ENCODE measurements at places on chromosomes 13 and 19.

- no peak for DNase-seq
These were observed 6.6 kb downstream of the NDUFB7 start for GRCh38 chr19:14565298-14565679.

DNA sequence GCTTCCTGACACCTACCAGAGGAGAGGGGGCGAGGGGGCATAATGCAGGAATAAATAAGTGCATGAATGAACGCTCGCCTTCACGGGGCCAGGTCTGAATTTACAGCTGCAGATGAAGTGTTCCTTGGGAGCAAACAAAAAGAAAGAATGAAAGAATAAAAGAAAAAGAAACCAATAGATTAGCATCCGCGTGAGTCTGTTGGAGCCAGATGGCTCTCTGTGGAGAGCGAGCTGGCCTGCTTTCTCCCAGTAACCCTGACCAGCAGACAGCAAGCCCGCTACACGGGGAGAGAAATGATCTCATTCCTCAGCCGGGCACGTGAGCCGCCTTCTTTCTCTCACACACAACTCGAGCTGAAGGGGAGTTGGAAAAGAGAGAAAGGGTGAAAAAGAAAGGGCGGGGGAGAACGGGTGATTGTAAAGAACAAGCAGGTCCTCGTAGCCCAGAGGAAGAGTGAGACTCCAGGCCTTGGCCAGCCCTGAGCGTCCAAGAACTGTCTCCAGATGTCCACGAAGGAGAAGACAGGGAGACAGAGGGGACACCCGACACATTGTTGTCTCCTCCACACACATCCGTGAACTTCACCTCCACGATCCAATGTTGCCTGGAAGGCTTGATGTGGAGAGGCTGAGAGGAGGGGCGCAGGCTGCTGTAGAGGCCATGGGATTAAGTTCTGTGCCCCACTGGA is 81.4 kb downstream of the RNASEH2B start:
- no peak for DNase-seq

- DNase-seq: no peak
These were observed 32.5 kb downstream of the CCDC70 start for GRCh38 chr13:51894239-51894638.

DNA sequence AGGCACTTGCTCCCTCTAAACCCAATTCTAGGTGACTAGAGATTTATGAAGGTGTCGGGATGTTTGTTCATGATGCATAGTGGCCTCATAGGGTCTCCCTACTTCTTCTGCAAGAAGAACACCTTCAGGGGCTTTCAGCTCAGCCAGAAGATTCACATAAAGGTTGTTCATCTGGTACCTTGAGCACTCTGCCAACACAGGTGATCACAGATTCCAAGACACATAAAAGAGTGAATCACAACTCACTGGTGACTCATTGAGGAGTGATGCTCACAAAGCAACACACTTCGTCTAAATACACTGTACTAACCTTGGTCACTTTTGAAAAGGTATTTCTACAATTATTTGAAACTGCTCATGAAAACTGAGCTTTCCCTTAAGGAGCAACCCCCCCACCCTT is 6.8 kb upstream of the ZNF324 start:
- DNase-seq: no peak

DNA sequence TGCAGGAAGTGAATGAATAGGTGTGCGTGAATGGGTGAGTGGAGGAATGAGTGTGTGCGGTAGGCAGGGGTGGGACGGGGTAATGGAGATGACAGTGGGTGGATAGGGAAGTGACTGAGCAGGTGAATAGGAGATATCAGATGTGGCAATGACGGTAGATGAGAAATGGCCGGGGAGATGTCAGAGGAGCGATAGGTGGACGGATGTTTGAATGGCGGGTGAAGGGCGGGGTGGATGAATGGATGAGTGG is 1.5 kb downstream of the TTC9B start:
- DNase-seq: no peak

DNA sequence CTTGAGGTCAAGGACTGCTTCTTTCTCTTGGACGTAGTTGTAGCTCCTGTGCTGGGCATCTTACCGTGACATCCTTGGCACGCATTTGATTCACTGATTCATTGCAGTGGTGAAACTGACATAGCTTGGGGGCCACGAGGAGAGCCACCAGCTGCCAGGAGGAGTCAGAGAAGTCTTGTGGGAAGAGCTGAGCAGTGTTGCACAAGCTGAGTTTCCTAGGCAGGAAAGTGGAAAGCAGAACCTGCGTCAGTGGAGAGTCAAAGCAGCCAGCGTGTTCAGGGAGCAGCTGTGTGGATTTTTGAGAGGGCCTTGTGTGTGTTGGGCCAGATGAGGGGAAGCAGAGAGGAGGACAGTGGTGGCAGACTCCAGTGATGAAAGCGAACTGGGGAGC is 5.3 kb upstream of the GPR183 start:
- DNase-seq: no peak

- DNase-seq: peak; percentile 63
These were observed 638.2 kb upstream of the SPRY2 start for GRCh38 chr13:80979035-80979641.

DNA sequence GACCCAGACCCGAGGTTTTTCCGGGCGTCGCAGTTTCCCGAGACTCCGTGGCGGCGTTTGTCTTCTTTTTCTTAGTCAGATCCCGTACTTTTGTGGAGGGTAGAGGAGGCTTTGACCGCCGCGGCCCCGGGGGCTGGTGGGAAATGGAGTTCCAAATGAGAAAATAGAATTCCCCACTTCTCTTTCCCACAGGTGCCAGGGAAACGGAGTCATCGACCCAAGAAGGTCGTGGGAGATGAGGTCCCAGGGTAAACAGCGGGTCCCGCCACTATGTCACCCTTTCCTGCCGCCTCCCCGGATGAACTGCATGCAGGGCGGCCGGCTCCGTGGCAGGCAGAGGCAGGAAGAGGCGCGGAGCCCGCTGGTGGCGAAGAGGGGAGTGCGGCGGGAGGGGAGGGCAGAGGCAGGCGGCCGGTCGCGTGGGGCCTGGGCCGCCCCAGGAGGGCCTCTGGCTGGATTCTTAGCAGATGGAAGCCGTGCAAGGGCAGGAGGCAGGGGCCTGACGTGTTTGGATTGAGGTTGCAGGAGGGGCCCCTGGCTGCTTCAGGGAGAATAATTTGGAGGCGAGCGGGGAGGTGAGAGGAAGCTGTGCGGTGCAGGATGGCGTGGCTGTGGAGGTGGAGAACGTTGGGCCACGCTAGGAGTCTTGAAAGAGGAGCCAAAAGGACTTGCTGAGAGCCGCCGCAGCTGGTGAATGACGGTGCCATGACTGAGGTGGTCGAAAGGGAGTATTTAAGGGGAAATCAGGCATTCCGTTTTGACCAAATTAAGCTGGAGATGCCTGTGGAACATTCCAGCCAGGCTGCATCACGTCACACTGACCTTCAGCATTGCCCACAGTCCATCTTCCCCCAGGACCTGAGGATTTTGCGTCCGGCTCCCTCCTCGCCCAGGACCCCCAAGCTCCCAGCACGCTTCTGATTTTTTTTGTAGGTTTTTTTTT is 11.7 kb downstream of the CYTH2 start:
- peak; percentile 70 for DNase-seq

DNA sequence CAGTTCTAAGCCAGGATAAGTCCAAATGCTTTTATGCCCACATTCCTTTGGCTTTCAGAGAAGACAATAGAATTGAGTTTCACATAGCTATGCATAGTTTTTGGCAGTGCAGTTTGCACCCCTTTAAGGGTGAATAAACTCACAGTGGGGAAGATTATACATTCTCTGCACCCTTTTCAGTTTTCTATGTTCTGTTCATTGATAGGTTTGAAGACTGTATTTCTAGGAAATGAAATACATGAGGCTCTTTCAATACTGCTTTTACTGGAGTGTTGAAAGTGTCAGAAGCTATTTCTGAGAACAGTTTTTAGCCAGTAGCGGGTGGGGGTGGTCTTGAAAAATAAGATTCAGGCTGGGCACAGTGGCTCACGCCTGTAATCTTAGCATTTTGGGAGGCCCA is 46.2 kb downstream of the IPO5 start:
- DNase-seq: no peak

DNA sequence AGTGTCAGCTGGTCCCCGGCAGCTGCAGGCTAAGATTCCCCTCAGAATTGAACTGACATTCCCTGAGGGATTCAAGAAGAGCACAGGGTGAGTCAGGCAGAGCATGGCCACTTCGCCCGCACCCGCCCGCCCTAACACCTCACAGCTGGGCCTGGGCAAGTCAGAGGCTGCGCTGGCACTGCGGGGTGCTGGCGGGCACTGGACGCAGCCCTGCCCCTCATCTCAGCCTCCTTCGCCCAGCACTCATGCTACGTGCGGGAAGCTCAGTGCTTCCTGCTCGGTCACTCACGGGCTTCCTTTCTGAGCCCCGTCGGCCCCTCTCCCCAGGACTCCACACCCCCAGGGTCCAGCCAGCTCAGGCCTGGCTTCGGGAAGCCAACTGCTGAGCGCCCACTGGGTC is 56.9 kb downstream of the MLLT1 start:
- DNase-seq: no peak

DNA sequence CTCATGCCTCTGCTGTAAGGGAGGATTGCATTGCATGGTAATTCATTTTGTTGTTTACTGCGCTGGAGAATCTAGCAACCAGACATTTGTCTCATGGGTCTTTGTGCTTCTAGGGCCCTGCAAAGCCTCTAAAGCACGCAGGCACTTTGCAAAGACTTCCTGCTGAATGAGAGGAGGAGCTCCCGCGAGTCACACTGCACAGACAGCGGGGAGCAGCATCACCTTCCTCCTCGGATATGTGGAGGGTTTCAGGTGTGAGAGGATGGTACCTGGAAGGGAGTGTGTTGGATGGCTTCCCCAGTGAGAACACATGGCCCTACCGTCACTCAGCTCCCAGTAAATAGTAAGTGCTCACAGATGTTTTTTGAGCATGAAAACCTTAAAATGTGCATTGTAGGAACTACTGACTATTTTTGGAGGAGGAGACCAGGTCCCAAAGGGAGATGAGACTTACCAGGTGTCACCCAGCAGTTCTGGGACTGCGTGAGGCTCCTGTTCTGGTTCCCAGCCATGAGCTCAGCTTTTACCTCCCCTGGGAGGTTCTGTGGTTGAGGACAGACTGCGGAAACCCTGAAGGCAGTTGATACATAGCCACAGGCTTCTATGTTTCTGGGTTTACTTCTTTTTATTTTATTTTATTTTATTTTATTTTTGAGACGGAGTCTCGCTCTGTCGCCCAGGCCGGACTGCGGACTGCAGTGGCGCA is 278.0 kb downstream of the FGF9 start:
- DNase-seq: no peak

GRCh38 chr19:1470305-1471009 is 8.6 kb downstream of the C19orf25 start:
- no peak for DNase-seq

DNA sequence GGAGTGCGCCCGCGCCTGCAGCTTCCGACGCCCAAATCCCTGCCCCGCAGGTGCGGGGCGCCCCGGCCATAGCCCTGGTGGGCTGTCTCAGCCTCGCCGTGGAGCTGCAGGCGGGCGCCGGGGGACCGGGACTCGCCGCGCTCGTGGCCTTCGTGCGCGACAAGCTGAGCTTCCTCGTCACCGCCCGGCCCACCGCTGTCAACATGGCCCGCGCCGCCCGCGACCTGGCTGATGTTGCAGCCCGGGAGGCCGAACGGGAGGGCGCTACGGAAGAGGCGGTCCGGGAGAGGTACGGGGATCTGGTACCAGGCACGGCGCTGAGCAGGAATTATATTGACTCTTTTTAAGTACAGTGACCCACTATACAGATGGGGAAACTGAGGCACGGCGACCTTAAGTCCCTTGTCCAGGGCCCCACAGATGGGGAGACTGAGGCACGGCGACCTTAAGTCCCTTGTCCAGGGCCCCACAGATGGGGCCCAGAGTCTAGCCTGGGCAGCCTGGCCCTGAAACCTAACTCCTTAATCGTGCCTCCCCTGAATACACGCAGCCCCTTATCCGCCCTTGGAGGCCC is 586 bp downstream of the MRI1 start:
- DNase-seq: no peak

DNA sequence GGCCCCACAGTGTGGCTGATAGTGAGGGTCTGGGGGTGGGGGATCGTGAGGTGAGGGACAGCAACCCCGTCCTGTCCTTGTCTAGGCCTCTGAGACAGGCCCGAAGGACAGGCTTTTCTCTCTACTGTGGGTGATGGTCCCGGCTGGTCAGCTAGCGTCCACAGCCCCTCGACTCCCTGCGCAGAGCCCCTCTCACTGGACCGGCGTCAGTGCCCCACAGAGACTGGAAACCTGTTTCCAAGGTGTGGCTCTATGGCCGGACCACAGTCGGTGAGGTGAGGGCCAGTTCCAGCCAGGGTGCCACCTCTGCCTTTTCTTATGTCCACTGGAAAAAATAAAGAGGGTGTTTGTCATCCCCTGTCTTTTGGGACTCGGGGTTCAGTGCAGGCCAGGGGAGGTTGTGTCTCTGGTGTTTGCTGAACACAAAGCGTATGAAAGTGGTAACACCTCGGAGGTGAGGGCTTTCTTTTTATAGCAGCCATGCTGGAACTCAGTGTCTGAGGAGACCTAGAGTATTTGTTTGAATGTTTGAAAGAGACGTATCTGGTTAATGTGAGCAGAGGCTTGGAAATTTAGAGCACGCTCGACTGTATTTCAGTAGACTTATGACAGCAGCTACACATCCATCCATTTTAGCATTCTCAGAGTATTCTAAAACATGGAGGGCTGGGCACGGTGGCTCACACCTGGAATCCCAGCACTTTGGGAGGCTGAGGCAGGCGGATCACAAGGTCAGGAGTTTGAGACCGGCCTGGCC is 22.8 kb downstream of the ATP11A start:
- no peak for DNase-seq

GRCh38 chr19:11693505-11694499 is 44.9 kb downstream of the ZNF823 start:
- DNase-seq: peak; percentile 2

DNA sequence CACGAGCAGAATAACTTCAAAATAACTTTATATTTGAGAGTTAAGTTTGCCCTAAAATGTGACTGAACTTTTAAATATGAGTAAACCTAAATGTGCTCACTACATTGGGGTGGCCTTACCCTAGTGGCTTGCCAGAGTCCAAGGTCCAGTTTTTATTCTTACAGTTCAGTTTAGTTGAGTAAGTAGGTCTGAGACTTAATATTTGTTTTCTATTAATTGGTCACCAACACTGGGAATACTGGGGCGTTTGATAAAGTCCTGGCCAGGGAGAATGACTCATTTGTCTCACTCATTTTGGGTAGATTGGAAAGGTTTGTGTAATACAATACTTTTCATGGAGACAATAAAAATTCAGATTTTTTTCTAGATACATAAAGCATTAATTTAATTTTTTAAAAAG is 127.8 kb upstream of the SPATA13 start:
- DNase-seq: no peak

GRCh38 chr13:107020393-107020792 is 452.5 kb upstream of the ARGLU1 start:
- DNase-seq: no peak

DNA sequence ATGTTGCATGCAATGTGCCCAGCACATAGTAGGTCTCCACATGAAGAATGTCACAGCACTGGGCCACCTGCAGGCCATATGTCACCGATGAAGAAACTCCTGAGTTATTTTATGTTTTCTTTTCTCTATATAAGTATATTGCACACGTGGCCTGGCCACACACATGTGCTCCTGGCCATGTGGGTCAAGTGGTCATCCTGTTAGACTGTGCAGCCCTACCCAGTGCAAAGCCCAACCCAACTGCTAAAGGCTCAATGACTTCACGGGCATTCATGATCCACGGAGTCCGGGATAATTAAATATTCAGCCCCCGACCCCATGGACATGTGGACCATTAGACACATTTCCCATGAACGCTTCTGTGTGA is 163.2 kb downstream of the TEX29 start:
- DNase-seq: no peak
